ENCODE measurements at places on chromosomes 1 and 21.

DNA sequence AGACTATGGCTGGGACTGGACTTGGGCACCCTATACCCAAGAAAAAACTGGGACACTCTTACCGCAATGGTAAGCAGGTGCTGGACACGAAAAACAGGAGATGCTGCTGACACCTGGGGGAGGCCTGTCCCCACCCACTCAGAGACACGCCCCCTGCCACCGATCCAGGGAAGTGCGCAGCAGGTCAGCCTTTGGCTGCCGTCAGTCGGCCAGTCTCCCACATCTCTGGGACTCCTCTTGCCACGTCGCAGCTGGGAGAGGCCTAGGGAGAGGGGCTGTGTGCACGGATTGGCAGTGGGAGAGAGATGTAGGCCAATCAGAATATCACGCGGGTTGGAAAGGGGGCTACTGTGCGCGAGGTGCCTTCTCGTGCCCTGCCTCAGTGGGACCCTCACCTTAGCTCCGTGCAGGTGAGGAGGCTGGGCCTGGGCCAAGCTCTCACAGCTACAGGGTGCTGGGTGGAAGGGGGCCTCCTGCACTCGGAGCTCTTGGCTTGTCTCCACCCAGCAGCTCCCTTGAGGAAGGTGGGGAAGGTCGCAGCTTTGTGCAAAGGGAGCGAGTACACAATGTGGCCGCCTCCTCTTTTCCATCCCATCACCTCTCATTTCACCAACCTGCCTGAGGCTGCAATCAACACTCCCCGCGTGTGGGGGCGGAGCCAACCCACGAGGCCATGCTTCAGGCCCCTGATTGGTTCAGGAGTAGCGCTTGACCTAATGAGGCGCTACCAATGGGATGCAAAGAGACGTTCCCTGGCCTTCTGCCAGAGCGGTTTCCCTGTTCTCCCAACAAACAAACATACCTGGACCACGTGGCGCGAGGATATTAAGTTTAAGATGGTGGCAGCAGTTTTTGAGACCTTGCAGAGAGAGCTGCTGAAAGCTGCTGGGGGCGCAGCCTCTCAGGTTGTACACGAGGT, 25.7 kb upstream of the LDLRAP1 start:
- no peak for DNase-seq

GRCh38 chr1:25647106-25647505, 30.5 kb downstream of the MAN1C1 start:
- no peak for DNase-seq

DNA sequence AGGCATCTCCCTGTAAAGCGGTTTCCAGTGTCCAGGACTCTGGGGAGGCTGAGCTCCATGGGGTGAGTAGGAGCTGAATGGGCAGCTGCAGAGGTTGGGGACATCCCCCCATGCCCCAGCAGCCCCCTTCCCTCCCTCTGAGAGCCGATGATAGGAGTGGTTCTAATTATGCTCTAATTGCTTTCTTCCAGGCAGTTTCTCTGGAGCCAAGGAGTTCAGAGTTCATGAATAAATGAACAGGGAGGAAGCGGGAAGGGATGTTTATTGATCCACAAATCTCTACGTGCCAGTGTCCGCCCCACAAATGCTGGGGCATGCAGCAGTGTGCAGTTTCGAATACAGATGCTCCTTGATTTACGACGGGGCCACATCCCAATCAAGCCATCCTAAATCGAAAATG, 15.6 kb downstream of the NKAIN1 start:
- DNase-seq = no peak

- no peak for DNase-seq
Measured at GRCh38 chr1:194273660-194274059, 1087.2 kb upstream of the B3GALT2 start.

DNA sequence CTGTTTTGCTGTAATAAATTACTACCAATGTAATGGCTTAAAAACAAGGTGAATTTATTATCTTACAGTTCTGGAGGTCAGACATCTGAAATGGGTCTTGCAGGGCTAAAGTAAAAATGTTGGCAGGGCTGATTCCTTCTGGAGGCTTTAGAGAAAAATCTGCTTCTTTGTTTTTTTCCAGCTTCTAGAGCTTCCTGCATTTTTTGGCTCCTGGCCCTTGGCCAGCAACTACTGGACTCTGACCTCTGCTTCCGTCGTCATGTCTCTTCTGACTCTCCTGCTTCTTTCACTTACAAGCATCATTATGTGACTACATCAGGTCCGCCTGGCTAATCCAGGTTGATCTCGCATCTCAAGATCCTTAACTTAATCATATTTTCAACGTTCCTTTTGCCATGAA, 350.9 kb downstream of the S1PR1 start:
- no peak for DNase-seq

DNA sequence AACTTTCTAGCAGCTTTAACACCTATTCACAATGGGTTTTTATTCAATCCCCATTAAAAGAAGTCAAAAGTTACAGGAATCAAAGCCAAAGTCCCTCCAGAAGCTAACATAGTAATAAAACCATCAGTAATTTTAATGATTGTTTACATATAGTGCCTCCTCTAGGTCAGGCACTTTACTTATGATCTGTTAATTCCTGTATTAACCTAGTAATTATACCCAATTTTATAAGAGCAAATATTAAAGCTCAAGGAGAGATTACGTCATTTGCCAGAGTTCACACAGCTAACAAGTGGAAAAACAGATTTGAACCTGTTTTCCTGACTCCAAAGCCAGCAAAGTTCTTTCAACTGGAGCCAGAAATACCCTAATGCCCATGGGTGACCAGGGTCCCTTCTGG, 112.9 kb upstream of the F3 start:
- no peak for DNase-seq

DNA sequence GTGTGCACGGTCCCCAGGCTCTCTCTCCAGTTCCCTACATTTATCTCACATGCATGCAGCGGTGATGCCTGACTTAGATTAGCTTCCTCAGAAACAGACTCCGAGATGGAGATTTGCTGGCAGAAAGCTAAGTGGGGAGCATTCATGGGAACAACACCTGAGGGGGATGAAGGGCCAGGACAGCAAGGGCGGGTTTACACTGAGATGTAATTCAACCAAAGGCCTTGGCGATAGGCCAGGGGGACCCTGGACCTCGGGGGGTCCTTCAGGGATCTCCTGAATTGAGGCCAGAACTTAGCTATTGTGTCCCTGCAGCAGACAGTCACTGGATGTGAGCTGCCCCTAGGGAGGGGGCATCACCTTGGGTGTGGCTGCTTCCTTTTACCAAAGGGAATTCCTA, 246.1 kb upstream of the CSF3R start:
- DNase-seq = no peak

- DNase-seq = no peak
Measured at GRCh38 chr1:24965571-24965930, 35.5 kb upstream of the RUNX3 start.

GRCh38 chr1:200182701-200183100, 155.2 kb downstream of the NR5A2 start:
- no peak for DNase-seq

GRCh38 chr1:32335535-32335789, 571 bp downstream of the MARCKSL1 start:
- no peak for DNase-seq

DNA sequence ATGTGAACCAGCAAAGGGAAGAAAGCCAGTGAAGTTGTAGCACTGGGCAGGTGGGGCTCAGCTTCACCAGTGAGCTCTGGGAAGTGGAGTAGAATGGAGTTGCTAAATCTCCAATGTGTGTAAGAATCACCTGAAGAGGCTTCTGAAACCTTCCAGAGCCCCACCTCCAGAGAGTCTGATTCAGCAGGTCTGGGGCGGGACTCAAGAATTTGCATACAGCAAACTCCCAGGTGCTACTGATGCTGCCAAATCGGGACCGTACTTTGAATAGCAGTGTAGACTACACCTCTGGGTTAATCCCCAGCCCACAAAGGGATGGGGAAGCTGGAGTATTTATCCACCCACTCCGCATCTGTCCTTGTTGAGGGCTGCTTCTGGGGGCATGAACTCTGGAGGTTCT, 154.3 kb downstream of the IGSF21 start:
- DNase-seq = no peak

DNA sequence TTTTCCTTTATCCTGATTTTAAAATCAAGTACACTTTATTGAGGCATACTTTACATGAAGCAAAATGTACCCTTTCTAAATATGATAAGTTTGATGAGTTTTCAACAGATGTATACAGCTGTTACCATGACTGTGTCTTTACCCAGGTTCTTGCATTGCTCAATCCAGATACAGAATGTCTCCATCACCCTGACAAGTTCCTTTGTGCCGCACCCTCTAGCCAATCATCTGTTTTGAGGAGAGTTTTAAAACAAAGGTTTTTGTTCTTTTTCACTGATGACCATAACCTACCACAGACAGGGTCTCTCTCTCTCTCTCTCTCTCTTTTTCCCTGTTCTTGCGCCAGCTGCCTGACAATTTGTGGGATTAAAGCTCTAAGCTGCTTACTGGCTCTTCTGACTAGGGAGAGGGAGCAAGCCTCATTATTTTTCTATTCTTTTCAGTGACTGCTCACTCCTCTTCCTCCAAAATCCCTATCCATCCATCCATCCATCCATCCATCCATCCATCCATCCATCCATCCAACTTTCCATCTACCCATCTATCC, 1.2 kb upstream of the KCNE1 start:
- no peak for DNase-seq

GRCh38 chr1:39229504-39229903, 25.0 kb downstream of the MACF1 start:
- DNase-seq = no peak

GRCh38 chr1:31663622-31664452, 19.2 kb upstream of the PEF1 start:
- DNase-seq = peak; percentile 34

DNA sequence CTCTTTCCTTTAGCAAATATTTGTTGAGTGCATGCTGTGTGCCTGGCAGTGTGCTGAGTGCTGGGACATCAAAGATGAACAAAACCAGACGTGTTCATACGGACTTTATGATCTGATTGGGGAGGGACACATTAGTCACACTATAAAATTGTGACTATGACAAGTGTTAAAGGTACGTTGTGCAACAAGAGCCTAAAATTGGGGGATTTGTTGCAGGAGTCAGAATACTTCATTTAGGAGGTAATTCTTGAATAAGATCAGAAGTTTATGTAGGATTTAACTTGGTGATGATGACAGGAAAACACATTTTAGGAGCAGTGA, 29.6 kb downstream of the B3GALT2 start:
- DNase-seq = no peak

DNA sequence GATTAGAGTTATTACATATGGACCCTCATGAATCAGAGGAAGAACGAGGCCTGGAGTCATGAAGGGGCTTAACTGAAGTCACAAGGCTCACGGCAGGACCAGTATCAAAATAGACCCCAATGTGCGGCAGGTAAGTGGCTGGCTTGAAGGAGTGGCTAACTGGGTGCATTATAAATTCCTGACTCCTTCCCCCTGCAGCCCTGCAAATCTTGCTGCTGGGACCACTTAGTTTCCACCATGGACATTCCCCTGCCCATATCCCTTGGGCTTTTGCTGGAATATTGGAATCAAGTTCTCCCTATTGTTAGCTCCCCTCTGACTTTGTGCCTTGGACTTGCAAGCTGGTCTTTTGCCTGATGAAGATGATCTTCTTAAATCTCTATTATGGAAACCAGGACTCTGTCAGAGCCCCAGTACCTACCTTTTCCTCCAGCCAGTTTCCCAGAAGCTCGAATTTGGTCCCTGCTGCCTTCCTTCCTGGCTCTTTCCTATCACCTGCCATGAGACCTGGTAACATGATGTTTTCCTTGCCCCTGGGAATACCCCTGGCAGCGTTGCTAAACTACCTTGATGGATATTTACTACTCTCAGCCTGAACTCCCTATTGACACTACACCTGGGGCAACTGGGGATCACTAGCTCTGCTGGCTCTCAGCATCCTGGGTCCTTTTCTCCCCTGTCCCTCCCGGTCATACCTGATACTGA, 156.0 kb upstream of the JUN start:
- no peak for DNase-seq

Measured in kidney glomerular epithelial cell (primary cell).